ENCODE measurements at places on chromosomes 2 and 18.

GRCh38 chr2:19752500-19752899 lies 149.3 kb downstream of the TTC32 start:
- DNase-seq, result no peak

GRCh38 chr18:75562216-75562615 lies 134.7 kb upstream of the SMIM21 start:
- DNase-seq, result no peak

DNA sequence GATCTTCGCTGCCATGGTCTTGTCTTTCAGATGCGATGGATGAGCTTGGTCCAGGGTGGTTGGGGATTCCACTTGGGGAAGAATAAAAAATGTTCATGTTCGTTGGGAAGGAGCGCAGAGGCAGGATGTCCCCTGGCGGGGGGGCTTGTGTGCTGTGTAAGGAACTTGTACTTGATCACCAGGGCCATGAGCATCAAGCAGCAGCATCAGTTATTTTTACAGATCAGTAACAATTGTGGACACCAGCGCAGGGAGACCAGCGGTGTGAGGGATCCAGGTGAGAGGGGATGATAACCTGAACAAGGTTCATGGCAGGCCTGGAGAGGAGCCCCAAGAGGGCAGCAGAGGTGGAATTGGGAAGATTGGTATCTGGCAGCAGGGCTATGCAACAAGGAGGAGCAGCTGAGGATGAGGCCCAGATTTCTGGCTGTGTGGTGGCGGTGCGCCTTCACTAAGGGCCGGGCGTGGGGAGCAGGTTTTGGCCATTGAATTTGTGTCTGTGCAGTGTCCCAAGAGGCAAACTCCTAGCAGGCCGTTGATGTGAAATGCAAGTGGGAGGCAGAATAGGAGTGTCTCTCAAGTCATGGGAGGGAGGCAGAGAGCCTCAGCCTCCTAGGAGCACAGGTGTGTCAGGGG lies 3.9 kb downstream of the CNNM3 start:
- no peak for DNase-seq

GRCh38 chr2:217016796-217017419 lies 157.0 kb upstream of the TNP1 start:
- DNase-seq, result no peak

DNA sequence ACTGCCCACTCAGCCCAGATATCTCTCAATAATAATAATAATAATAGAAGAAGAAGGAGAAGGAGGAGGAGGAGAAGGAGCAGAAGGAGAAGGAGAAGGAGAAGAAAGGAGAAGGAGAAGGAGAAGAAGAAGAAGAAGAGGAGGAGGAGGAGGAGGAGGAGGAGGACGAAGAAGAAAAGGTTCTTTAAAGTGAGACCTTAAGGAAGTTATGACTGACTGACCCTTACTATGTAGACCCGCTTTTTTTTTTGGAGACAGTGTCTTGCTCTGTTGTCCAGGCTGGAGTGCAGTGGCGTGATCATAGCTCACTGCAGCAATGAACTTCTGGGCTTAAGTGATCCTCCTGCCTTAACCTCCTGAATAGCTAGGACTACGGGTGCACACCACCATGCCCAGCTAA lies 88.9 kb upstream of the RFX8 start:
- DNase-seq, result no peak

DNA sequence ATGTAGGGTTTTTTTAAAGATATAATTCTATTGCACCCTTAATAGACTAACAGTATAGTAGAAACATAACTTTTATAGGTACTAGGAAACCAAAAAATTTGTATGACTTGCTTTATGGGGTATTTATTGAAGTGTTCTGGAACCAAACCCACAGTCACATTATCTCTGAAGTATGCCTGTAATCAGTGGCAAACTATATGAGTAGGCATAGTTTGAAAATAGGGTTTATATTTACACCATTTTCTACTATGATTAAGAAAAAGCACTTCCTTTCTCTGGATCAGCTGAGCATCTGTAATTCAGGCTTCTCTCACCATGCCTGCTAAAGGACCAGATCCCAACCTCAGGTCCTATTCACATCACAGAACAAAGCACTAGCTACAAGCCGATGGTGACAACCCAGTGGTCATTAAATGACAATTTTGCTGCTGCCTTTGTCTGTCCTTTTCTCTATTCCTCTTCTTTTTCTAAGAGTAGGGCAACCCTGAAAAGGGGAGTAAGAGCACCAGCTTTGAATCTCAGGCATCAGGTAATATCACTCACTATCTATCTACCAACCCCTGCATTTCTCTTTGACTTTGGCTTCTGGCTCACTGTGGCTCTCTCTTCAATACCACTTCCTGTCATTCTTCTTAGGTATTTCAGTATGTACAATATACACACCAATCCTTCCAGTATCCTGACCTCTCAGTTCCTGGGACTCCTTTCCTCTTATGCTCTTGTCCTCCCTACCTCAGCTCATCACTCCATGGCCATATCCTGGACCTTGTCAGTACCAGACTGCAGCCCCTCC lies 14.4 kb downstream of the NEMP2 start:
- DNase-seq, result peak; percentile 41

- DNase-seq, result no peak
Measured at GRCh38 chr2:19238440-19239060, 119.9 kb downstream of the OSR1 start.

- DNase-seq, result no peak
Measured at GRCh38 chr18:61554946-61555361, 221.7 kb downstream of the CDH20 start.

GRCh38 chr2:109177635-109178034 lies 48.6 kb downstream of the SH3RF3 start:
- no peak for DNase-seq

DNA sequence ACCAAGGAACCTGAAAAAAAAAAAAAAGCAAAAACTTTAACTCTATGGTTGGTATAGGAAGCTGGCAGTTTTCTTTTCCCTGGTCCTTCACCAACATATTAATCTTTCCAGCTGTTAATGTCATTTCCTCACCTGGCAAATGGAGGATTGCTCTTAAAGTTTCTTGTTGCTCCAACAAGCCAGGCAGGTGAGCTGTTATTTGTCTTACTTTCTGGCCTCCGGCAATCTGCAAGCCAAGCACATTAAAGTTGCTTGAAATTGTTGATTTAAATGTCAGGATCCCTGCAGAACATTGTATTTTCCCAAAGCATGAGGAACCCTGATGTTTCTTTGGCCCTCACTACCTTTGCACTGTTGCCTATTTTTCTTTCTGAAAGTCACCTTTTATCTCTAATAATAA lies 664.9 kb downstream of the METTL4 start:
- no peak for DNase-seq

DNA sequence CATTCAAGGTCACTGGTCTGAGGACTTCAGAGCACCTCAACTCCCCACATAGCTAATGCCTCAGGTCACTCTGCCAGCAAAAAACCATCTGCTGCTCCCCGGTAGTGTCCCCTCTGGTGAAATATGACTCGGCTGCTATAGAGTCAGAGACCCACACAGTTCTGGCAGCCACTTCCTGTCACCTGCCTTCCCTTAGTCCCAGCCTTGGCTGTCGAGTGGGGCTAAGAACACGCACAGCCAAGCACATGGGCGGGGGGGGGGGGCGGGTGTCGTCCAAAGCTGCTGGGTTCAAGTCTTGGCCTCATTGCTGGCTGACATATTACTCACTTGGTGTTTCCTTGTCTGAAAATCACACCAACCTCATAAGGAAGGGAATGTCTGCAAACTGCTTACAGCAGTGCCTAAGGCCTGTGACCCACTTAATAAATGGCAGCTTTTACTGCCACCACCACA lies 37.5 kb downstream of the POLR1A start:
- peak; percentile 38 for DNase-seq

DNA sequence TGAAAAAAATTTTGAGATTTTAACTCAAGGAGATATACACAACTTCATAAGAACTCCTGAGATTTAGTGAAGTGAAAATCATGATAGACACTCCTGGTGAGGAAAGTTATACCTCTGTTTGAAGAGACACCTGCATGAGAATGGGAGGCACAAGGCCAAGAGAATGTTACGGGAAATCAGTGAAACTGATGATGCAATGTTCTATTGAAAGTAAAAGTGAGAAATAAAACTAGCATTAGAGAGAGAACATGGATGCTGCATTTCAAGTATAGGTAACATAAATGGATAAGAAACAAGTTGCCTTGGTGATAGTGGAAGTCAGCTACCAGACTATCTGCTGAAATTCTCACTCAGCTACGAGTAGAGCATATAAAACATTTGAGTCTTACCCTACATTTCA lies 562.1 kb upstream of the FANCL start:
- DNase-seq, result no peak

DNA sequence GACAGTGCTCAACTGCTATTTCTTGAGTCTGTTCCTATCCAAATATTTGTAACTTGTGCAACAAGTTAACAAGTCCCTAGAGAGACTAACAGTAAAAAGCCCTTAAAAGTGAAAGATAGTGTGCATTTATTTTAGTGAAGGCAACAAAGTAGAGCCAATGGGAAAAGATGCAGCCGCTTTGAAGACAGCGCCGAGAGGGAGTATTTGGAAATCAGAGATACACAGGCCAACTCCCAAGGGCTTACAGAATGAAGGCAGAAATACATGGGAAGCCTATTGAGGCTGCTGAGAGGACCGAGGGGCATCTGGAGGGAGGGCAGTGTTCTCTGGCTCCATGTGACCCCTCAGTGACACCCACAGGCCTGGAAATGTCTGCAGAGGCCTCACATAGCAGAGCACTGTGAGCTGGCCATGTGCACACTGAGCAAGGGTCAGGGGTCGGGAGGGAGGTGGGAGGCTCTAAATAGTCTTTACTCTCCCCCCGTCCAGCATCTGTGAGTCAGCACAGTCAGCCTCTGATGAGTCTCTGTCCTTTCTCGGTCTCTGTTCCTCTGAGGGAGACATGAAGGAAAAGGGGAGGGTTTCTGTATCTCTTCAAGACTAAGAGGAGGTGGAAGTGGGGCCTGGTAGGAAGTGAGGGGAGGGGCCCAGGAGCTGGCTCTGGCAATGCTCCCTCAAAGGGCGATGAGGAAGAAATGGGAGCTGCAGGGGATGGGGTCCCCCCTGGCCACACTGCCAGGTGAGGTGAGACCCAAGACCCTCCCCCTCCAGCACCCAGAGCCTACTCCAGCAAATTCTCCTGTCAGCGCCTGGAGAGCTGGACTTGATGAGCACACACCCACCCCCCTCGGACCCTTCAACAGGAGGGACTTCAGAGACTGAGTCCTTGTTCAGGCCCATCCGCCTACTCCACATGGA lies 133.6 kb downstream of the SP3 start:
- DNase-seq, result no peak

- DNase-seq, result no peak
Measured at GRCh38 chr2:29113027-29113686, 2.1 kb upstream of the CLIP4 start.

DNA sequence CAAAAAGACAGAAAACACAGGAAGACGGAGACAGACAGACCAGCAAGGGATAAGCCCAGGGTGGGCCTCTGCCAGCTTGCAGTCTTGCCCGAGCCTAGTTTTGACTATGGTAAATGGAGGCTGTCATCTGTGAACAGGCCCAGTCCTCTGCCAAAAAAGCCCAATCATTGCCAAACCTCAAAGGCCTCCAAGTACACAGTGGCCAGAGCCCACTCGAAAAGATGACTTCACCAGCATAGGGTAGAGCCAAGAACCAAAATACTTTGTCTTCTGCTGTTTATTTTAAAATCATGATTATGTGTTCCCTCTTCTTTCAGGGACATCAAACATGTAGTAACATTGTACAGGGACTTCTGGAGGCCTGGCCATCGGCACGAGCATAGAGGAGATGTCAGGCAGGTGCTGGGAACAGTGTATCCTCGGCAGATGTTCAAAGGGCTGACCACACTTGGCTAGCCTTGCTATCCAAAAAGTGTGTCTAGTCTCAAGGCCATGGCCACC lies 66.0 kb downstream of the TTC32 start:
- no peak for DNase-seq

DNA sequence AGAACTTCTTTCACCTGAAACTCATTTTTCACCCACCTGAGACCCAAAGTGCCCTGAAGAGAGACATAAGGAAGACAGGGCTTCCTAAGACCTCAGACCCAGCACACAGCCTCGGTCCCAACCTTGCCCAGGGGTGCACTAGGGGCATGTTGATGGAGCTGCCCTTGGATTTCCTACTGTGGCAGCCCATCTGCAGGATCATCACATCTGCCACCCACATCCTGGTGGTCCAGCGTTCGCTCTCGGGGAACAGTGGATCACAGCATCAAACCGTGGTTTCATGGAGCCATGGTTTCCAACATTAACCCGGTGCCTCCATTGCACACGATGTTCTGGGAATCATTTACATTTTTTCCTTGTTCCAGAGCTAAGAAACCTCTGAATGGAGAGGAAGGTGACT lies 186.4 kb downstream of the TFCP2L1 start:
- DNase-seq, result no peak

DNA sequence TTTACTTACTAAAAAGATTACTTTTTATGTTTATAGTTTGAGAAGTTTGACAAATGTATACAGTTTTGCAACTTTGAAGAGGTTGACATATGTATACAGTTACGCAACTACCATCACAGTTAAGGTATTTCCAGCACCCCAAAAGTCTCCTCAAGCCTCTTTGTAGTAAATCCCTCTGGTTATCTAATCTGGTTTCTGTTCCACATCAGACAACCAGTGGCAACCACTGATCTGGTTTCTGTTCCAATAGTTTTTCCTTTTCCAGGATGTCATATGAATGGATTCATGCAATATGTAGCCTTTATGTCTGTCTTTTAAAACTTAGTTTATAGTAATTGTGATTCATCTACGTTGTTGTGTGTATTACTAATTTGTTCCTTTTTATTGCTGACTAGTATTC lies 23.5 kb downstream of the IFIH1 start:
- no peak for DNase-seq

- no peak for DNase-seq
Measured at GRCh38 chr18:56691530-56691929, 40.4 kb downstream of the WDR7 start.

DNA sequence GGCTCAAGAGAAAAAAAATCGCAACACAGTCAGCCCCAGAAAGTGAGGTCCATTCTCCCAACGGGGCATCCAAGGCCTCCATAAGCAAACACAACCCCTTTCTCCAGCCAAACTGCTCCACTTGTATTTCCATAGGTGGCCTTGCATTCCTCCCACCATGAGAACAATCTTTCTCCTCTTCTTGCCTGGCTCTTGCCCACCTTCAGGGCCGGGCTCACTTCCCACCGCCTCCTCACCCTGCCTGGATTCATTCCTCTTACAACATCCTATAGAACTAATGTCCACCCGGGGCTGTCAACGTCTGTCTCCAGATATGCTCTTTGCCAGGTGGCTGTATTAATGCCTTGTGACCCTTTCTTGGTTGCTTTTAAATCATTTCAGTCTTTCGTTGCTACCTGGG lies 124.5 kb downstream of the SMAD7 start:
- no peak for DNase-seq

DNA sequence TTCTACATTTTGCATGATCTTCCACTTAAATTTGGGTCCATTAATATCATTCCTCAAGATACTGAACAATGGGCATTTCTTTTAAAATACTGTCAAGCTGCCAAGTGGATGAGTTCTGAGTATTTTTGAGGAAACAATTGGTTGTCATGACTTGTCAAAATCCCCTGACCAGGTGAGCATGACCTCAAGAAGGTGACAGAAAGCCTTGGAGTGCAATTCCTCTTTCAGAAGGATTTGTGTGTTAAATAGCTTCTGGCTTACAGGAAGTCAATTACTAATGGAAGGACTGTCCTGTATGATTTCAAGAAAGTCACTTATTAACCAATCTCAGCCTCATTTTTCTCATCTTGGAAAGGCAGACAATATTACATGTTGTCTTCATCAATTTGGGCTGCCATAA lies 460.6 kb downstream of the TSN start:
- no peak for DNase-seq

All from CD8-positive, alpha-beta memory T cell (primary cell).